Chondrocyte (in vitro differentiated cells): ENCODE measurements at places on chromosomes 1 and 21. TPM values are rescaled to one million over a fixed set of nuclear protein-coding genes. Genes with fewer than 3 reads are reported as not detected.

- peak overlapping the region; percentile 50 for H3K27ac ChIP-seq
- H3K4me1 ChIP-seq, result peaks cover 33% of the 10 kb centered on the region
- H3K27me3 ChIP-seq, result no peaks in the 10 kb centered on the region
- H3K4me3 ChIP-seq, result no peak overlapping the region
- DNase-seq, result no peak
- H3K36me3 ChIP-seq, result no peaks in the 10 kb centered on the region
These were observed 148.9 kb downstream of the PBX1 start for GRCh38 chr1:164707868-164708331.

DNA sequence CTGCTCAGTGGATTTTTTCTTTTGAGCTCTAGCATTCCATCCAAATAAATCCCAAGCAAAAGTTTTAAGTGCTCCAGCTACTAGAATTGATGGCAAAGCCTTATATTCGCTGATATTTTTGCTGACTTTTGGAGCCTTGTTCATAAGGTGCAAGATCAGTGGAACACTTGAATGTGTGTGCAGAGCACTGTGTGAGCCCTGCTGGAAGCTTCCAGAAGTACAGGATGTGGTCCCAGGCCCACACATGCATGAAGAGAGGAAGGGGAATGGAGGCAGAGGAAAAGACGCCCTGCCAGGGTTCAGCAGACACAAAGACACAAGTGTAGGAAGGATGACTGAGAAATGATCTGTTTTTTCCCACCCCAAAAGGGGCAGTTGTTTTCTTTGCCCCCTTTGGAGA, 169.4 kb downstream of the KCNJ6 start:
- H3K36me3 ChIP-seq, result no peaks in the 10 kb centered on the region
- peaks cover 38% of the 10 kb centered on the region for H3K4me1 ChIP-seq
- H3K27ac ChIP-seq, result no peak overlapping the region
- no peak for DNase-seq
- no peak overlapping the region for H3K4me3 ChIP-seq

DNA sequence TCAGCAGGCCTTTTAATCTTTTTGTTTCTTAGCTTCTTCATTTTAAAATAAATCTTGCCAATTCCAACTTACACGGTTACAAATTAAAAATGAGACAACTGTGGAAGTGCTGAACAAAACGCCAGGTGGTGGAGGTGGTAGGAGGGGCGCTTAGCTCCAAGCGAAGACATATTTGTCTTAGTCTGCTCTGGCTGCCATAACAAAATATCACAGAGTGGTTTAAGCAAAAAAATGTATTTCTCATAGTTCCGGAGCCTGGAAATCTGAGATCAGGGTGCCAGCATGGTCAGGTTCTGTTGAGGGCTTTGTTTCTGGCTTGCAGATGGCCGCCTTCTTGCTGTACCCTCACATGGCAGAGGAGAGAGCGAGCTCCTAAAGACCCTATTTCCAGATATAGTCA, 14.9 kb downstream of the IER5 start:
- no peaks in the 10 kb centered on the region for H3K27me3 ChIP-seq
- peaks cover 69% of the 10 kb centered on the region for H3K4me1 ChIP-seq
- DNase-seq, result no peak
- no peak overlapping the region for H3K4me3 ChIP-seq

- DNase-seq, result no peak
- H3K4me1 ChIP-seq, result peaks cover 10% of the 10 kb centered on the region
- H3K27ac ChIP-seq, result no peak overlapping the region
- peaks cover 2% of the 10 kb centered on the region for H3K36me3 ChIP-seq
- H3K27me3 ChIP-seq, result no peaks in the 10 kb centered on the region
- no peak overlapping the region for H3K4me3 ChIP-seq
These were observed 375.9 kb downstream of the BRINP3 start for GRCh38 chr1:190101756-190102155.

GRCh38 chr1:235078480-235079381, 49.9 kb downstream of the TOMM20 start:
- no peaks in the 10 kb centered on the region for H3K27me3 ChIP-seq
- H3K27ac ChIP-seq, result no peak overlapping the region
- peaks cover 41% of the 10 kb centered on the region for H3K4me1 ChIP-seq
- no peak for DNase-seq
- no peaks in the 10 kb centered on the region for H3K36me3 ChIP-seq
- no peak overlapping the region for H3K4me3 ChIP-seq

DNA sequence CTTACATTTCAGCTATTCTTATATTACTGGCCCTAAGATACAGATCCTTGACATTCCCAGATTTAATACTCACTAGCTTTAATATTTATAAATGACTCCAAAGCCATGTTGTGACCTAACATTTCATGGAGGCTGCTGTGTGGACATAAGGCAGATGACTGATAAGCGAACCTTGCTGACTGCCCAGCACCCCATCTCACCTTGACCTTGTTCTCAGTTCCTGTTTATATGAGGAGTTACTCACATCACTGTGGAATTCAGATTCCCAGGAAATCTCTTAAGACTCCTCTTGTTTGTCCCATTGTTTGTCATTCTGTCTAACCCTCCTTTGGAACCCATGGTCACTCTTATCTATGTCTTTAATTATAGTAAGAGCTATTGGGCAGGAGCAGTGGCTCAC, 21.9 kb downstream of the RAB3B start:
- H3K4me3 ChIP-seq, result no peak overlapping the region
- peaks cover 19% of the 10 kb centered on the region for H3K4me1 ChIP-seq
- H3K27me3 ChIP-seq, result no peaks in the 10 kb centered on the region
- H3K27ac ChIP-seq, result no peak overlapping the region
- peaks cover 5% of the 10 kb centered on the region for H3K36me3 ChIP-seq

GRCh38 chr1:110003747-110004428, 19.3 kb downstream of the AHCYL1 start:
- H3K4me1 ChIP-seq, result peaks cover 61% of the 10 kb centered on the region
- no peaks in the 10 kb centered on the region for H3K36me3 ChIP-seq
- H3K4me3 ChIP-seq, result peak overlapping the region; percentile 46
- DNase-seq, result no peak

DNA sequence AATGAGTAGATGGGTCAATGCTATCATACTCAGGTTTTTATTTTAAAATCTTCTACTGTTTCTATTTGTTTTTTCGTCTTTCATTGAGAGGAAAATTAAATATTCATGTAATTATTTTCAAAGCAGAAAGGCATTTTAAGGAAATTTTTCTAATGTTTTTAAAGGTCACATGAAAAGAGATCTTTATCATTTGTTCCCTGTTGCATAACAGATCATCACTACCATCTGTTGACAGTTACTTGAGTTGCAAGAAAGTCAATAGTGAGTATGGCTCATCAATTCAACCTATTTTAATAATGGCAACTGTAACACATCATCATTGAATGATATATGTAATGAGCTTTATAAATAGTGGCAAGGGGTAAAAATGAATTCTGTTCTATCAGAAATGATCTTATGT, 369.7 kb downstream of the DPYD start:
- DNase-seq, result no peak
- H3K4me3 ChIP-seq, result no peak overlapping the region
- H3K27me3 ChIP-seq, result no peaks in the 10 kb centered on the region
- H3K4me1 ChIP-seq, result no peaks in the 10 kb centered on the region
- H3K36me3 ChIP-seq, result peaks cover 3% of the 10 kb centered on the region
- H3K27ac ChIP-seq, result no peak overlapping the region

DNA sequence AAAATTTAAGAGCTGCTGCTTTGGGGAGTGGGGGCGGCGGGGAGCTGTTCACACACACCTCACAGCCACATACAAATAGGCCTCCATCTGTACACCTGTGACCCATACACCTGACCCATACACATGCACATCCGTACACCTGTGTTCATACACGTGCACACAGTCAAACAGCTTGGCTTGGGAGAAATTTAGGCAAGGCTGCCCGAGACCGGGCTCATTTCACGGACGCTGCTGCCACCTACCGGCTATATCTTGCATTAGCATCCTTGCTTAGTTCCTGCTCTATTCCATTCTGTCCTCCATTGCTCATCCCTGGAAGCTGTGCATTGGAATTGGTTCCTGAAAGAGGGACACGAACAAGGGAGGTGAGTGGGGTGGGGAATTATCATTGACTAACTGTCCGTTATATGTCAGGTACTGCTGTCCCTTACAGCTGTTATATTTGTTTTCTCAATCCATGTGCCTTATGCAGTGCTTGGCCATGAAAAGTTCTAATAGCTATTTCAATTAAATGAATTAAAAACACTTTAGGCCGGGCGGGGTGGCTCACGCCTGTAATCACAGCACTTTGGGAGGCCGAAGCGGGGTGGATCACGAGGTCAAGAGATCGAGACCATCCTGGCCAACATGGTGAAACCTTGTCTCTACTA, 37.1 kb upstream of the EPB41 start:
- H3K36me3 ChIP-seq, result no peaks in the 10 kb centered on the region
- H3K4me1 ChIP-seq, result peaks cover 6% of the 10 kb centered on the region
- H3K4me3 ChIP-seq, result no peak overlapping the region
- H3K27me3 ChIP-seq, result peaks cover 2% of the 10 kb centered on the region

- H3K27me3 ChIP-seq, result no peaks in the 10 kb centered on the region
- no peak overlapping the region for H3K27ac ChIP-seq
- H3K36me3 ChIP-seq, result no peaks in the 10 kb centered on the region
- no peak for DNase-seq
- H3K4me1 ChIP-seq, result peaks cover 9% of the 10 kb centered on the region
These were observed 487.3 kb upstream of the PTBP2 start for GRCh38 chr1:96234299-96234698.

DNA sequence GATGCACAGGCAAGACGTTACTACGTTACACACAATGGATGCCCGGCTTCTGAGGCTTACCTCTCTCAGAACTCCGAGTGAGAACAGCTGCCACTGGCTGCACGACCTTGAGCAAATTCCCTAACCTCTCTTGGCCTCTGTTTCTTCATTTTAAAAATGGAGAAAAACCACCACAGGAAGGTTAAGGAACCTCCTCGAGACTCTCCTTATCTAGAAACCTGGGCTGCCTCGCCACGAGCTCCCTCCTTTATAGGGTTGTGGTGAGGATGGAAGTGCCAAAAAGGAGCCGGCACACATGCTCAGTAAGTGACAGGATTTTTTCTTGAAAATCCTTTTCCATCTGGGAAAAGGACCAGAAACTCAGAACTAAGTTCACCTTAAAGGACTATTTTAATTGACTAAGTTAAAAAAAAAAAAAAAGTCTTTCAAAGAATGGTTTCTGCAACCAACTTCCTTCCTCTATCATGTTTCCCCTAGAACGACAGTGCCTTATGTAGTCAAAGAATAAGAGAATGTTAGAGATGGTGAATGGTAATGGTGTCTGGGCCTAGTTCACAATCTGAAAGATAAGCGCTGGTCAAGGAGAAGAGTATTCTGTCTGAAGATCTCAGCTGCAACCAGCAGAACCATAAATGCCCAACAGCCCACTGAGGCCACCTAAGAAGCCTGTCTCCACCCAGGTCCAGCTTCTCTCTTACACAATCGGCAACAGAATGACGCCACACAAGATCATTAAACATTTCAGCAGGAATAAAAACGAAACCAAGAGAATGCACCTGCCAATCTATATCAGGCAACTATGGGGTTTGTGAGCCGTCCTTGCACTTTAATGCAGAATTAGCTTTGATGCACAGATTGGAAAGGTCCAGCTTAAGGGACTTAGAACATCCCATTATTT, 64.9 kb downstream of the SLC45A1 start:
- H3K4me1 ChIP-seq, result peaks cover 63% of the 10 kb centered on the region
- DNase-seq, result no peak
- no peak overlapping the region for H3K27ac ChIP-seq
- peaks cover 6% of the 10 kb centered on the region for H3K36me3 ChIP-seq
- no peaks in the 10 kb centered on the region for H3K27me3 ChIP-seq

DNA sequence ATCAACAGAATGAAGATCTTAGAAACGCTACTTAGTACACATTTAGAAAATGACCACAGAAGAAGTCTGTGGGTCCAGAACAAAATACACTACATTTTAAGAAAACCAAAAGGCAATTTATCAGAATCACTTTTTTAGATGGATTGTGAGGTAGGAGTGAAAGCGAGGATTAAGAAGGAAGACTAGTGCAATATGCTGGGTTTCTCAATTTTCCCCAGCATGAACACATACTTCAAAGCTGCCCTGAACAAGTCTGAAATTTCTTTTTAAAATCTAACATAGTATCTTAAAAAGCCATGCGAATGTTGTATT, 200.5 kb downstream of the SLC45A1 start:
- no peak for DNase-seq
- peak overlapping the region; percentile 90 for H3K27ac ChIP-seq
- H3K4me1 ChIP-seq, result peaks cover 20% of the 10 kb centered on the region
- no peak overlapping the region for H3K4me3 ChIP-seq
- no peaks in the 10 kb centered on the region for H3K27me3 ChIP-seq
- H3K36me3 ChIP-seq, result peaks cover 3% of the 10 kb centered on the region

DNA sequence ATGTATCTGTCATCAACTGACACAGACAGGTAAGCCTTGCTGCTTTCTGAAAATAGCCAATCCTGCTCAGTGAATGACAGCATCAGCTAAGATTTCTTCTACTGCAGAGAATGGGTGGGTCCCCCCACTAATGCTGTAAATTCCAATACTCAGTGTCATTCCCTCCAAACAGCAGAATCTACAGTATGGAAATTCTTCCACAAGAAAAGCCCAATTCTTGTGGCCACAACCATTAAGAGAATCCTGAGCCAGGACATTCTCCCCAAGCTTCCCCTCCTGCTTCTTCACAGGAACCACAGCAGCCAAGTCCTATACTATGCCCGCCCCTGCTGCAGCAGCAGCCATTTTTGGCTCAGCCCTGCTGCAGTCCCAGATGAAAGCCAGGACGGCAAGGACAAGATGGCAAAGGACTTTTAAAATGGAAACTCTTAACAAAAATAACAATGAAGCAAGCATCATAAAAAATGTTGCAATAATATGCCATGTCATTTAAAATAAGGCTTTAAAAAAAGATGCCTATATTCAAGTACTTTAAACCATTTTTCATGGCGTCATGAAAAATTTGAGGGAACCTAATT, 26.8 kb downstream of the EIF4G3 start:
- no peak for DNase-seq
- peak overlapping the region; percentile 98 for H3K27ac ChIP-seq
- peak overlapping the region; percentile 54 for H3K4me3 ChIP-seq
- H3K36me3 ChIP-seq, result no peaks in the 10 kb centered on the region

The TMEM61 gene
- total RNA-seq, result not detected in 3 replicates

The SPATA21 gene
- not detected in 3 replicates for total RNA-seq

The LAPTM5 gene
- total RNA-seq, result 0.15 to 0.17 TPM in 2 of 3 replicates, not detected in the other

The MYOG gene
- total RNA-seq, result not detected in 3 replicates

The DYNLT5 gene
- total RNA-seq, result not detected in 3 replicates

The MAEL gene
- total RNA-seq, result 0.56 TPM in 1 of 3 replicates, not detected in the others

The ARHGAP29 gene
- total RNA-seq, result 44.0 to 44.8 TPM (median 44.7 TPM) in 3 replicates

The LHX8 gene
- total RNA-seq, result not detected in 3 replicates

The IFI44 gene
- total RNA-seq, result 6.6 to 35.4 TPM (median 7.4 TPM) in 3 replicates
